HFFc6 (cell line): ENCODE measurements at places on chromosomes 4 and X. TPM values are rescaled to one million over a fixed set of nuclear protein-coding genes. Genes with fewer than 3 reads are reported as not detected.

- no peaks in the 10 kb centered on the region for H3K4me1 ChIP-seq
- no peak overlapping the region for H3K27ac ChIP-seq
- DNase-seq, result no peak
- H3K27me3 ChIP-seq, result peaks cover 8% of the 10 kb centered on the region
Measured at GRCh38 chr4:183413234-183414200, 30.9 kb upstream of the CDKN2AIP start.

Gene UVSSA
- total RNA-seq, result 7.9 to 9.0 TPM (median 8.8 TPM) in 3 replicates

Gene HS3ST1
- not detected in 2 replicates for total RNA-seq

DNA sequence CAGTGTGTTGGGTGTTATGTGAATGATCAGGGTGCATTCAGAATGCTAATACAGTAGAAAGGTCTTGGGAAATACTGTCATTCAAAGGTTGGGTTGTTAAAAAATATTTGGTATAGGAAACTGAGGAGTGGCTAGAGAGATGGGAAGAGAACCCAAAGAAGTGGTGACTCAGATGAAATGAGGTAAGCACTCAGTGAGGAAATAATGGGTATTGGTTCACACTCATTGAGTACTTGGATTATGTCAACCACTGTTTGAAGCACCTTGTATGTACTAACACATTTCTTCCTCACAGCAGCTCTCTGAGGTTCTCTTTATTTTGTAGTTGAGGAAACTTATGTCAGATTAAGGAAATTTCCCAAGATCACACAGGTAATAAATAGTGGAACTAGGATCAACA, 40.8 kb upstream of the NUDT6 start:
- no peaks in the 10 kb centered on the region; the same call in 1 of the 2 replicates for H3K27me3 ChIP-seq
- H3K4me3 ChIP-seq, result no peak overlapping the region
- peaks cover 27% of the 10 kb centered on the region for H3K4me1 ChIP-seq
- DNase-seq, result no peak
- no peak overlapping the region for H3K27ac ChIP-seq
